Posterior cingulate gyrus (tissue), 11 donors: ENCODE measurements at places on chromosomes 13 and 19.

- DNase-seq = no peak
These were observed 24.9 kb downstream of the TEX26 start for GRCh38 chr13:30957258-30957943.

GRCh38 chr13:84983321-84983720 lies 815.9 kb downstream of the SLITRK6 start:
- DNase-seq = no peak

DNA sequence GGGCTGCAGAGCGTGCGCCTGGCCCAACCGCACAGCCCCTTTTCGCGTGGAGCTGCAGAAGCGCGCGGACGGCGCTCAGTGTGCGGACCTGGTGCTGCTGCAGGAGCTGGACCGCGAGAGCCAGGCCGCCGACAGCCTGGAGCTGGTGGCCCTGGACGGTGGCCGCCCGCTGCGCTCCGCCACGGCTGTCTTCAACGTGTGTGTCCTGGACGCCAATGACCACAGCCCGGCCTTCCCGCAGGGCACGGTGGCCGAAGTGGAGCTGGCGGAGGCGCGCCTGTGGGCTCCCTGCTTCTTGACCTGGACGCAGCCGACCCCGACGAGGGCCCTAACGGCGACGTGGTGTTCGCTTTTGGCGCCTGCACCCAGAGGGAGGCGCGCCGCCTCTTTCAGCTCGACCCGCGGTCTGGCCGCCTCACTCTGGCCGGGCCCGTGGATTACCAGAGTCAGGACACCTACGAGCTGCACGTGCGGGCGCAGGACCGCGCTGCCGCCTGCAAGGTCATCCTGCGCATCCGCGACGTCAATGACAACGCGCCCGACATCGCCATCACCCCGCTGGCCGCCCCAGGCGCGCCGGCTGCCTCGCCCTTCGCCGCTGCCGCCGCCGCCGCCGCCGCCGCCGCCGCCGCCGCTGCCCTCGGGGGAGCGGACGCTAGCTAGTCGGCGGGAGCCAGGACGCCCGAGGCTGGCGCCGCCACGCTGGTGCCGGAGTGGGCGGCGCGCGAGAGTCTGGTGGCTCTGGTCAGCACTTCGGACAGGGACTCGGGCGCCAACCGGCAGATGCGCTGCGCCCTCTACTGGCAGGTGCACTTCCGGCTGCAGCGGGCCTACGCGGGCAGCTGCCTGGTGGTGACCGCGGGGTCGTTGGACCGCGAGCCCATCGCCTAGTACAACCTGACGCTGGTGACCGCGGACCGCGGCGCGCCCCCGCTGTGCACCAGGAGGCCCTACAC lies 172.2 kb downstream of the OLFM4 start:
- DNase-seq = peak; percentile 86

- DNase-seq = no peak
These were observed 213.9 kb upstream of the SERP2 start for GRCh38 chr13:44159633-44160279.

GRCh38 chr13:72463561-72463960 lies 263.9 kb downstream of the MZT1 start:
- no peak for DNase-seq

GRCh38 chr19:23310729-23311211 lies 60.6 kb upstream of the ZNF724 start:
- DNase-seq = no peak
